Ovary (tissue), 10 donors: ENCODE measurements at places on chromosomes 11 and 22. TPM values are rescaled to one million over a fixed set of nuclear protein-coding genes. Genes with fewer than 3 reads are reported as not detected.

VWCE gene
- 17.2 TPM for total RNA-seq

OR2AG1 gene
- not detected for total RNA-seq

OR4A15 gene
- not detected for total RNA-seq

MOV10L1 gene
- 1.9 TPM for total RNA-seq

OR5B21 gene
- total RNA-seq: not detected

KRTAP5-11 gene
- not detected for total RNA-seq

ELF5 gene
- total RNA-seq: not detected

DNA sequence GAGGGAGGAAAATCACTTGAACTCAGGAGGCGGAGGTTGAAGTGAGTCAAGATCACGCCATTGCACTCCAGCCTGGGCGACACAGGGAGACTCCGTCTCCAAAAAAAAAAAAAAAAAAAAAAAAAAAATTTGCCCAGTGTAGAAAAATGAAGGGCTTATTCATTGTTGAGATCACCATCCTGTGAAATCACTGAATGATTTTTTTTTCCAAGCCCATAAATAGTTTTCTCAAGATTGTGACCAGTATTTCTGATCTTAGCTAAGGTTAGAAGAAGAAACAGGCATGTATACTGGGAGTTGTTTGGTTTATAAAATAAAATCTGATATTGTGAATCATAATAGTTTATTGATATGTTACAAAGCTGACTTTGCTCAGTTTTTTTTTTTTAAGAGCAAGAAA is 269.4 kb downstream of the CADM1 start:
- H3K4me1 ChIP-seq: no peaks in the 10 kb centered on the region
- H3K27me3 ChIP-seq: no peaks in the 10 kb centered on the region
- H3K4me3 ChIP-seq: no peak overlapping the region
- no peak overlapping the region for H3K27ac ChIP-seq

DNA sequence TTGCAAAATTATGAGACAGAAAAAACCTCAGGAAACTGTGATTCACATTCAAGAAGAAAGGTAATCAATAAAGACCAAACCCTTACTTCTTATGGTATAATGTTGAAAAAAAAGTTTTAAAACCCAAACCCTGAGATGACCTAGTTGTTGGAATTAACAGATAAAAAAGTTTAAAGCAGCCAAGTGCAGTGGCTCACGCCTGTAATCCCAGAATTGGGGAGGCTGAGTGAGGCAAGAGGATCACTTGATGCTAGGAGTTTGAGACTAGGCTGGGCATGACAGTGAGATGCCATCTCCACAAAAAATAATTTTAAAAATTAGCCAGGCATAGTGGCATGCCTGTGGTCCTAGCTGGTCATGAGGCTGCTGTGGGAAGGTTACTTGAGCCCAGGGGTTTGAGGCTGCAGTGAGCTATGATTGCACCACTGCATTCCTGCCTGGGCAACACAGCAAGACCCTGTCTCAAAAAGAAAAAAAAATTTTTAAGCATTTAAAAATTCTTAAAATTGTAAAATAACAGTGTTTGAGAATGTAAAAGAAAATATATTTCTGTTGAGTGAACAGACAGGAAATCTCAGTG is 85.1 kb downstream of the EFCAB6 start:
- no peaks in the 10 kb centered on the region for H3K36me3 ChIP-seq
- H3K27me3 ChIP-seq: no peaks in the 10 kb centered on the region
- no peak overlapping the region for H3K4me3 ChIP-seq
- peaks cover 10% of the 10 kb centered on the region for H3K4me1 ChIP-seq

- H3K4me3 ChIP-seq: no peak overlapping the region
- H3K4me1 ChIP-seq: no peaks in the 10 kb centered on the region
- no peak for DNase-seq
These were observed 6.5 kb upstream of the UCP2 start for GRCh38 chr11:73989156-73989555.

DNA sequence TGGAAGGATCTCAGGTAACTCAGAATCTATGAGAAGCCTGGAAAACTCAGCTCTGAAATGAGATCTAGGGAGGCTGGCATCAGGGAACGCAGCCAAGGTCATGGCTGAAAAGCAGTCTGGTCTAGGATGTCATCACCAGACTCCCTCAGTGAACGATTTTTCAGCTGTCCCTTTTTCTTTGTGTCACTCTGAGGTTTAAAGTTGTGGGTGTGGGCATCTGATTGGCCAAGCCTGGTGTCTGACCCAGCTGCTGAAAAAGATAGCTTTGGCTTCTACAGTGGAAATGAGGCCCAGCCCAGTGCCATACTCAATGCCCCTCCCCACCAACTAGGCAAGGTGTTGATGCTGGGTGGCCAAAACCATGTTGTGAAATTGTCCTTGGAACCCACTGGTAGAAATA is 14.5 kb downstream of the RPS3 start:
- H3K4me1 ChIP-seq: no peaks in the 10 kb centered on the region
- no peaks in the 10 kb centered on the region for H3K27me3 ChIP-seq
- no peak for DNase-seq
- no peaks in the 10 kb centered on the region for H3K36me3 ChIP-seq
- no peak overlapping the region for H3K27ac ChIP-seq

DNA sequence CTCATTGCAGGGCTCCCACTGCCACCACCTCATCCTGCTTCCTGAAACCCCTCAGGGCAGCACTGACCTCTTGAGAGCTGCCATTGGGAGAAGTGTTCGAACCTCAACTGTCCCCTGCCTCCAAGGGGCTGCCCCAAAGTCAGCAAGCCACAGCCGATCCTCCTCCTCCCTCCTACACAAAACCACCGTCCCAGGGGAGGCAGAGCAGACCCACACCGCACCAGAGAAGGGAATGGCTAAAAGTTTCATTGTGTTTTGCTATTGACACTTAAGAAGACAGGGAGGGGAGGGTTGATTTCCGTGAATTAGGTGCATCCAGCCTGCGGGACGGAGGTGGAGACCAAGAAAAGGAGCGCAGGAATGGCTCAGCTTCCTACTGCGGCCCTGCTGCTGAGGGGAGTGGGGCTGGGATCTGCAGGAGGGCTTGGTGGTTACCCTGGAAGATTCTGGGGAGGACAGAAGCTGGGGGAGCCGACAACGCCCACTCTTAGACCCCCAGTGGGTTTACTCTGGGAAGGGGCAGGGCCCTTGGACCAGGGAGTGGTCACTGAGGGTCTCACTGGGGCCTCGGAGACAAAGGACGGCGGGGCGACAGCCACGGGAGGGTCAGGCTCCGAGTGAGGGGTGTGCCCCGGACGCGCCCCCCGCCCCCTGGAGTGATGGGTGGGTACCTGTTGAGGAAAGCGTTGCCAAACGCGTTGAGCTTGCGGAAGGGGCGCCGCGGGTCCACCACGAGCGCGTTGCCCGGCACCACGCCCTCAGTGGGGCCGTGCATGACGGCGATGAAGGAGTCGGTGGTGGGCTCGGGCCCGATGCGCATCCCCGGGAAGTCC is 815 bp downstream of the EHD1 start:
- H3K27ac ChIP-seq: peak overlapping the region; percentile 49
- DNase-seq: peak; percentile 47
- peak overlapping the region; percentile 59 for H3K4me3 ChIP-seq
- H3K36me3 ChIP-seq: no peaks in the 10 kb centered on the region
- H3K4me1 ChIP-seq: peaks cover 12% of the 10 kb centered on the region

DNA sequence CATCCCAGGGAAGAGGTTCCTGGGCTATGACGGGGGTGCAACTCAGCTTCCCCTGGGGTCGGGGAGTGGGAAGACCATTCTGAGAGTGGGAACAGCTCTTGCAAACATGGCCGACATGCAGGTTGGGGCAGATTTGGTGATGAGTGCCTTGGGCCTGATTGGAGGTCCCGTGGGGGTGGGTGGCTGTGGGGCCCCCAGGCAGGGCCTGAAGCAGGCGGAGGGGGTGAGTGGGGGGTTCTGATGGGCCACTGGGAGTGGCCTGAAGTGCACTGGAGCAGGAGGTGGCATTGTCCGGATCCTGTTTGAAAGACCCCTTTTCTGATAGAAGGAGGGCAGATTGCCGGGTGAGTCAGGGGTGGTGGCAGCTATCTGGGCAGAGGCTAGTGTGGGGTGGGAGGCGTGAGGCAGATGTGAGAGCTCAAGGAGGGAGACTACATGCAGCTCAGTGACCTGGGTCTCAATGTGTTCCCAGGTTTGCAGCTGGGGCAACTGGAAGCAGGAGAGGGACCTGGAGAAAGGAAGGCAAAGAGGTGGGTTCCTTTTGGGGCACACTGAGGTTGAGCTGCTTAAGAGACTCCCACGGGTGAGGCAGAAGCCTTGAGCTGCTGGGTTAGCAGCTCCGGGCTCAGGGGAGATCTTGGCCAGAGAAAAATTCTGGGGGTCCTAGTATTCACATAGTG is 15.1 kb downstream of the MYEOV start:
- H3K4me3 ChIP-seq: no peak overlapping the region
- no peaks in the 10 kb centered on the region for H3K27me3 ChIP-seq
- no peaks in the 10 kb centered on the region for H3K4me1 ChIP-seq
- H3K27ac ChIP-seq: no peak overlapping the region
- DNase-seq: no peak

GRCh38 chr11:35334385-35335090 is 84.8 kb downstream of the SLC1A2 start:
- H3K36me3 ChIP-seq: no peaks in the 10 kb centered on the region
- no peaks in the 10 kb centered on the region for H3K4me1 ChIP-seq
- no peak overlapping the region for H3K4me3 ChIP-seq

DNA sequence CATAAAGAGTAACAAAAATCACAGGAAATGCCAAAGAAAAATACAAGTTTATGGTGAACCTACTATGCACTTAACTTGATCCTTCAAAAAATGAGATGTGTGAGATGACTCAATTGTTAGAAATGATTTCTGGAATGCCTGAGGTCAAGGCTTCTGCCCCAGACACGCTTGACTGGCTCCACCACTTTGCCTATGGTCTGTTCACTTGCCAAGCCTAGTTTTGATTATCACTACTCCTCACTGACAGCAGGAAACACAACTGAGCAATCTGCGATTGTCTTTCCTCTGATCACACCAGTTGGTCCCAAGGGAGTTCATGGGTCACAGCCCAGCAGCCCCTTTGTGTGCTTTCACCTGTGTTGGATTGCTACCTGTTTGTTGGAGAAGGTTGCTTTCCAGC is 20.6 kb upstream of the PRDM10 start:
- H3K36me3 ChIP-seq: no peaks in the 10 kb centered on the region
- no peak for DNase-seq
- no peaks in the 10 kb centered on the region for H3K27me3 ChIP-seq
- H3K27ac ChIP-seq: no peak overlapping the region
- no peak overlapping the region for H3K4me3 ChIP-seq

- H3K36me3 ChIP-seq: no peaks in the 10 kb centered on the region
- H3K27ac ChIP-seq: no peak overlapping the region
- no peak for DNase-seq
- no peak overlapping the region for H3K4me3 ChIP-seq
- H3K27me3 ChIP-seq: no peaks in the 10 kb centered on the region
- H3K4me1 ChIP-seq: no peaks in the 10 kb centered on the region
These were observed 5.5 kb downstream of the CCDC188 start for GRCh38 chr22:20145206-20145831.

GRCh38 chr11:123110397-123110796 is 48.5 kb upstream of the HSPA8 start:
- H3K27me3 ChIP-seq: no peaks in the 10 kb centered on the region
- no peak for DNase-seq
- peaks cover 2% of the 10 kb centered on the region for H3K4me1 ChIP-seq
- no peak overlapping the region for H3K4me3 ChIP-seq
- H3K36me3 ChIP-seq: no peaks in the 10 kb centered on the region

- H3K4me3 ChIP-seq: no peak overlapping the region
- H3K27me3 ChIP-seq: no peaks in the 10 kb centered on the region
- H3K4me1 ChIP-seq: no peaks in the 10 kb centered on the region
- DNase-seq: no peak
These were observed 156.5 kb upstream of the SOX6 start for GRCh38 chr11:16512899-16513241.

GRCh38 chr11:132106096-132106982 is 735.9 kb downstream of the NTM start:
- H3K27ac ChIP-seq: no peak overlapping the region
- H3K36me3 ChIP-seq: no peaks in the 10 kb centered on the region
- DNase-seq: no peak
- no peaks in the 10 kb centered on the region for H3K27me3 ChIP-seq

DNA sequence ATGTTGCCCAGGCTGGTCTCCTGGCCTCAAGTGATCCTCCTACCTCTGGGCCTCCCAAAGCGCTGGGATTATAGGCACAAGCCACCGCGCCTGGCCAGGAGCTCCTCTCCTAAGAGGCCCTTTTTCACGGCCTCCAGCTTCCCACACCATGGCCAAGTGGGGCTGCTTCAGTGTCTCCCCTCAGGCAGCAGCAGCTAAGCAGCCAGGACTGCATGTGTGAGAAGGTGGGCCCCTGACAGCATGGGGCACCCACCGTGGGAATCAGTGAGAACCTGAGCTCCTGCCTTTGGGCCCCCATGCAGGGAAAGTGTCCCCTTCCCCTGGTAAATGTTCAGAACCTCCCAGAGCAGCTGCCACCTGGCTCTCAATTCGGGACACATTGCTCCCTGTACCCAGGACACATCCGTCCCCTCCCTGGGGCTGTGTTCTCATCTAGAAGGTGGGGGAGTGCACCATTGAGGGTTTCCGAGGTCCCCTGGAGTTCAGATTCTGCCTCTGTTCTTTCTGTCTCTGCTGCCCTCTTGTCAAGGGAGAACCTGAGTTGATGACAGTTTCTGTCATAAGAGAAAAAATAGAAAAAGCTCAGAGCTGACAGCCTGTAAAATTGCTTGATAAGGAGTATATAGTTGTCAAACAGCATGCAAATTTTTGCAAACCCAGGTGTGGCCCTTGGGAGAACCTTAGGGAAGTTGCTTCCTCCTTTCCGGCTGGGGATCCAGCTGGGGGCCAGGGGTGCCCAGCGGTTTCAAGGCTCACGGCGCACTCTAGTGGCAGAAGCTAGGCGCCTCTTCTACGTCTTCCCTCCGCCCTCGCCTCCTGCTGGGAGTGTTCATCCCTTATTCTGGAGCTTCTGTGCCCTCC is 29.7 kb downstream of the FAM83F start:
- H3K4me1 ChIP-seq: no peaks in the 10 kb centered on the region
- H3K27me3 ChIP-seq: no peaks in the 10 kb centered on the region
- DNase-seq: peak; percentile 77

- no peak overlapping the region for H3K27ac ChIP-seq
- no peak overlapping the region for H3K4me3 ChIP-seq
- DNase-seq: no peak
- H3K36me3 ChIP-seq: no peaks in the 10 kb centered on the region
These were observed 5.5 kb downstream of the YDJC start for GRCh38 chr22:21624120-21624879.

- H3K27ac ChIP-seq: no peak overlapping the region
- H3K4me3 ChIP-seq: no peak overlapping the region
- H3K36me3 ChIP-seq: no peaks in the 10 kb centered on the region
- DNase-seq: no peak
- H3K4me1 ChIP-seq: peaks cover 1% of the 10 kb centered on the region
These were observed 43.9 kb downstream of the DDX6 start for GRCh38 chr11:118746988-118747585.

GRCh38 chr11:116257883-116258282 is 514.9 kb downstream of the BUD13 start:
- no peak for DNase-seq
- no peak overlapping the region for H3K27ac ChIP-seq
- H3K4me1 ChIP-seq: no peaks in the 10 kb centered on the region

- no peak for DNase-seq
- H3K4me1 ChIP-seq: peaks cover 3% of the 10 kb centered on the region
- no peaks in the 10 kb centered on the region for H3K27me3 ChIP-seq
- no peak overlapping the region for H3K4me3 ChIP-seq
- H3K36me3 ChIP-seq: no peaks in the 10 kb centered on the region
These were observed 58.2 kb downstream of the ACER3 start for GRCh38 chr11:76918941-76919386.
